ENCODE measurements at places on chromosomes 1 and 21.
A peak's percentile ranks its signal among the peaks of the same experiment; 100 is the strongest.

DNA sequence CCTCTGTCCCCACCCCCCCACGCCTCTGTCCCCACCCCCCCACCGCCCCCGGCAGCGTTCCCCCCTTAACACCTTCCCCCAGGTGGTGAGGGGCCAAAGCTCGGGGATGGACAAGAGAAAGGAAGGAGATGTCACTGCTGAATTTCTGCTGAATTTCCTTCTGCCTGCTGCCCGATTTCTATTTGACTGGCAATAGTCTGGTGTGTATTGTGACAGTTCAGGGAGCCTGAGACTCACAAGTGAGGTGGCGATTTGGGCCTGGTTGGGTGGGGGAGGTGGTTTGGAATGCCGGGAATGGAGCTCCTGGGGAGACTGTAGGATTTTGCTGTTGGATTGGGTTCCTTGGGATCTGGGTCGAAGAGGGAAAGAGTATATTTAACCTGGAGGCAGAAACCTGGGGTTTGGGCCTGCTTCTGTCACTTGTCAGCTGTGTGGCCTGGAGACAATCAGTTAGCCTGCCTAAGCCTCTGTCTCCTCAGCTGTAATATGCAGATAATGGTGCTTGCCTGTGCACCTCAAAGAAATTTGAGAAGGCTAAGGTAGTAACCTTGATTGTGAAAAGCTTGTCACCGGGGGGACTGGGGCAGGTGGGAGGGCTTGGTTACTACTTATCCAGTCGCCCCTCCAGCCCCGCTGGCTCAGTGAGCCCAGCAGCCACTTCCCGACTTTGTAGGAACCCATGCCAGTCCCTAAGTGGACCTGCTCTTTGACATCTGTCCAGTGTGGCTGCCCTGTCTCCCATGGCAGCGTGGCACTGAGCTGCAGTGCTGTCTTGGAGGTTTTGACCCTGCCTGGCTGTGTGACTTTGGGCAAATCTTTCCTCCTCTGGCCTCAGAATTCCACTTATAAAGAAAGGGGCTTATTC lies 7.7 kb upstream of the LMNA start:
- ATAC-seq = no peak

DNA sequence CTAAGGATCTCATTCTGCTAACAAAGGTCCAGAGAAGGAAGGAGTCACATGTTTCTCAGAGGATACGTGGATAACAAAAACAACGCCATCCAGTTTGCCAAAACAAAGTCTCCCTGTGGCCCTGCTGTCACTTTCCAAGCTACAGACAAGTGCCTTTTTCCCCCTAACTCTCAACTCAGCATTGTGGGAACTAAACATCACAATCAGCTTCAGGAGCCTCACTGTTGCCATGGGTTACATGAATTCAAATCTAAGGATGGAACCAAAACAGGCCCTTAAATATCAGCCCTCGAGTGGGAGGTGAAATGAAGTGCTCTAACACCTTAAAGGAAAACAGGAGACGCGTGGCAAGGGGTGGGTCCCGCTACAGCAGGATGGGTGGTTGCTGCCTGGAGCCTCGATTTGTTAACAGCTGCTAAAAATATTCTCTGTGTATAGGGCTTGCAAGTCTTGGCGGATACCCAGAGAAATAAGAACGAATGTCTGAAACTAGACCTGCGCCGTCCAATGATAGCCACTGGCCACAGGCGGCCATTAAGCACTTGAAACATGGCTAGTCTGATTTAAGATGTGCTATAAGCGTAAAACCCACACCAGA lies 66.4 kb upstream of the SOD1 start:
- ATAC-seq = no peak

DNA sequence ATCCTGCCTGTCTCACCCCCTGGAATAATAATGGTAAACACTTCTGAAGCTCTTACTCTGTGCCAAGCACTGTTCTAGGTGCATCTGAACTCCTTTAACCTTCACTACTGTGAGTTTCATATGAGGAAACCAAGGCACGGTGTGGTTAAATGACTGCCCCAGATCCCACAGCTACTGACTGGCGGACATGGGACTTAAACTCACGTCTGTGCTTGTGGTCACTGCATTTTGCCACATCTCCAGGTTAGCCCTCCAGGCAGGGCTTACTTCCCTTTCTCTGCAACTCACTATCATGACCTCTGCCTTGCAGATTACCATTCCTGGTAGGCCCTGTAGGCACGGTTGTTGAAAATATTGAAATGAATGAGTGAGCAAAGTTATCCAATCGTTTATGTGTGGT lies 83.4 kb downstream of the ADSS2 start:
- ATAC-seq = no peak

- ATAC-seq = no peak
These were observed 6.8 kb downstream of the PCP4L1 start for GRCh38 chr1:161265305-161265704.

DNA sequence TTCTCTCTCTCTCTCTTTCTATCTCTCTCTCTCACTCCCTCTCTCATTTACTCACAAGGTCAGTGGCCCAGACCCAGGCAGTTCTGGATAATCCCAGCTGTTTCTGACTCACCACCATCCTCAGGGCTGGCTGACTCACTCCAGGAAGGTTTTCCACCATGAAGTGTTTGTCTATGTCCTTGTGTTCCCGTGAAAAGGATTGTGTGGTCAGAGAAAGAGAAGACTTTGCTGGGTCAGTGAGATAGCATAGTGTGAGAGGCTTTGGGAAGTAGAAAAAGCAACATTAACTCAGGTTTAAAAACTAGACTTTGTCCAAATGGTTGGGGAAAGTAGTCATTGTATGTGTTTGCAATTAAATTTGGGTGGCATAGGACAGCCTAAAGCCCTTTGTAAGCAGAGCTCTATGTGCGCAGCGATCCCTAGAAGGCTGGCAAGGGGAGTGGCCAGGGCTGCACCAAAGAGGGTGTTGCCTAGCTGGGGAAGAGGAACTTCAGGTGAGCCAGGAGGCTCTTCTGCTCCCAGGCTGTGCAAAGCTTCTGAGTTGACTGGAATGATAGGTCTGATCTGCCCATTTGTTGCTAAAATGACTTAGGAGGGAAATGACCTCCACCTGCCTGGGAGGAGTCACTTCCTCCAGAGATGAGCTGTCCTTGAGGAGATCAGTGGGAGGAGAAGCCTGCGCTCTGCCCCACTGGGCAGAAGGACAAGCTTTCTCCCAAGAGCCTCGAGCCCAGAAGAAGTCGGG lies 4.9 kb upstream of the CAPN2 start:
- ATAC-seq = peak; percentile 87

GRCh38 chr1:86218859-86219258 lies 62.3 kb upstream of the COL24A1 start:
- ATAC-seq = no peak

GRCh38 chr21:15748586-15748985 lies 18.8 kb downstream of the USP25 start:
- ATAC-seq = no peak

DNA sequence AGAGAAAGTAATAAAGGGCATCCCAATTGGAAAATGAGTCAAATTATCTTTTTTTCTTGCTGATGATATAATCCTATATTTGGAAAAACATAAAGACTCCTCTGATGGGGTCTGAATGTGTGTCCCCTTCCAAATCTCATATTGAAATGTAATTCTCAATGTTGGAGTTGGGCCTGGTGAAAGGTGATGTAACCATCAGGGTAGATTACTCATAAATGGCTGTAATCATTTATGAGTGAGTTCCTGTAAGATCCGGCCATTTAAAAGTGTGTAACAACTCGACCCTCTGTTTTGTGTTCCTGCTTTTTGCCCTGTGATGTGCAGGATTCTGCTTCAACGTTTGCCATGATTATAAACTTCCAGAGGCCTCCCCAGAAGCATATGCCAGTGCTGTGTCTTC lies 44.3 kb upstream of the MAP1LC3C start:
- ATAC-seq = no peak

Data from esophagus mucosa (tissue), 1 donor.